ENCODE measurements at places on chromosomes 4 and X.

DNA sequence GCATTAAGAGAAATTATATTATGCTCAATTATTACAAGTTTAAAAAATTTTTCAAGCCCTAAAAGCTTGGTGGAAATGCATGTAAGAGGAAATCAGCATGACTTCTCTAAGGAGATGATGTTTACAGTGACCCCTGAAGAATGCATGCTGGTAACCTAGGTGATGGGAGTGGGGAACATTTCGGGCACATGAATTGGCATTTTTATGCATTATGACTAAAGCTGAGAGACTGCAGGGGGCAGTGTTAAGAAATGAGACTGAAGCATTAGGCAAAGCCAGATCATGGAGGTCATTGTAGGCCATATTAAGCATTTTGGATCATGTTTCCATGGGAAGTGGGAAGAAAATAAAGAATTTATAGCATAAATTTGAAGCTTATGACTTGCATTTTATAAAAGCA lies 421.3 kb downstream of the FAT4 start:
- DNase-seq, result peak; percentile 32

DNA sequence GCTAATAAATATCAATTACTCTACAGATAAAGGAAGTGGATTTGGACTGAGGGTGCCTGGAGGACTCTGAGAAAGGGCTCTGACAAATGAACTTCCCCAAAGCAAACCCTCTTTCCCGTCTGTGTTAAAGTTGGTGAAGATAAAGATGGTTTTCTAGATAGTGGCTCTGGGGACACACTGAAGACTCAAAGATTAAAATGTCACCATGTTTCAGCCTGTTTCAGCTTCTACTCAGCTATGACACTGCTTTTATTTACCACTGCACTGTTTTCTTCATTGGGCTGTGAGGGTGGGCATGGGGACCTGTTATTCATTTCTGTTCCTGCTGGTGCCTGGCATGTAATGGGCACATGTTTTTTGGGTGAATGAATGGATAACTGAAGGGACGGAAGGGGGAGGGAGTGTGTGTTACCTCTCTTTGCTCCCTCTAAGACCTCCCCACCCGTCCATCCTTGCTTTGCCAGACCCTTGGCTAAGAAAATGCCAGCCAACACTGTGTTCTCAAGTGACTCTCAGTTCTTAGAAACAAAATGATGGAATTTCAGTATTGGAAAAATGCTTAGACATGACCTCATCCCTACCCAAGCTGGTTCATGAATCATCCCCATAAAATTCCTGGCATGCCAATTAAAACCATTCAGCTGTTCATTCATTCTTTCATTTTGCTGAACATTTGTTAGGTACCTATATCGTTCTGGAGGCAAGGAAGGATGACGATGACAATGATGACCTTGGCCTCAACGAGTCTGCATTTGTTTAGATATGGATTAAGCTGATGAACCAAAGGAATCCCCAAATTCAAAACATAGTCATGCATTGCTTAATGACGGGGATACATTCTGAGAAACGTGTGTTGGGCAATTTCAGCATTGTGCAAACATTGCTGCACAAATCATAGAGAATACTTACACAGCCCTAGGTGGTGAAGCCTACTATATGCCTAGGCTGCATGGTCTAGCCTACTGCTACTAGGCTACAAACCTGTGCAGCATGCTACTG lies 13.4 kb upstream of the STK32B start:
- DNase-seq, result peak; percentile 79

DNA sequence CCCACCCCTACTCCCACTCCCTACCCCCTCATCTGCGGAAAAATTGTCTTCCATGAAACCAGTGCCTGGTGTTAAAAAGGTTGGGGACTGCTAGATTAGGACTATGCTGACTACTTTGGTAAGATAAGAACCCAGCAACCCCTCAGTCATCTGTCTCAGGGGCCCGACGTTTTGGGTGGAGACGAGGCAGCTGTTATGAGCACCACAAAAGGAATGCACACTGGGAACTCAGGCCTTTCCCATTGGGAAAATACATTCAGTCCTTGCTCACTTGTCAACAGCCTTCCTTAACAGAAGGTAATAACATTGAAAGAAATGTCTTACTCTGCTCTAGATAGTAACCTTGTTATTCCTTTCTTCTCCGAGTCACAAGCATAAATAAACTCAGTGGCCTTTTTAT lies 310.8 kb downstream of the AFF2 start:
- DNase-seq, result peak; percentile 63

DNA sequence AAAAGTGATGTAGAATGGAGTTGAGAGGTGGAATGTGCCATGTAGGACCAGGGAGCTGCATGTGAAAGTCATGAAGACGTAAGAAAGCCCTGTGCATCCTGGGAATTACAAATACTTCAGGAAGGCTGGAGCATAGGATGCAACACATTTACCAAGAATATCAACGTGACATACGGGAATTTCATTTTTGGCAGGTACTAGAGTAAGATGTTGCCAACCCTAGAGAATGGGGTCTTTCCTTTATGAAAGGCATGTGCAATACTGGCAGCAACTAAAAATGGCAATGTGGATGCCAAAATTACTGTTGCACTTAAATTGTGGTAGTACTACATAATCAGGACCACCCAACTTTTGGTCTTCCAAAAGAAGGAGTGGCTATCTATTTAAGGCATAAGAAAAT lies 188.0 kb downstream of the COL25A1 start:
- DNase-seq, result no peak

DNA sequence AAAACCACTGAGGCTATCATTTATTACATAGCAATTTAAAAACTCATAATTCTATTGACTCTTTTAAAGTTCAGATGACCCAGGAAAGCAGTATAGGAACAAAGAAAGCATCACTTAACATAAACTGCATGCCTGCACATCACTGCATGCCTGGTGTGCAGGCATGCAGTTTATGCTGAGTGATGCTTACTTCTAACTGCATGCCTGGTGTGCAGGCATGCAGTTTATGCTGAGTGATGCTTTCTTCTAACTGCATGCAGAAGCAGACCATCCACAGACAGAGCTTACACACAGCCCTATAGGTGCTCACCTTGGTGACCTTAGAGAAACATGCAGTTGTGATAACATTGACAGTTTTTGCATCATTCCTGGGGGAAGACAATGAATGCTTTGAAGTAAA lies 17.0 kb downstream of the SDAD1 start:
- DNase-seq, result no peak

- DNase-seq, result no peak
These were observed 34.4 kb upstream of the ARHGEF6 start for GRCh38 chrX:136814847-136815750.

Measured in NCI-H226 (cell line).